ENCODE measurements at places on chromosomes 2 and 18. TPM values are rescaled to one million over a fixed set of nuclear protein-coding genes. Genes with fewer than 3 reads are reported as not detected.

The TUBA3D gene
- not detected for total RNA-seq

The CCDC141 gene
- 1.6 TPM for total RNA-seq

The PIEZO2 gene
- total RNA-seq: 0.64 TPM

The SULT1C2 gene
- 1.1 TPM for total RNA-seq

- ATAC-seq: no peak
Measured at GRCh38 chr2:200373231-200373630, 66.7 kb downstream of the SPATS2L start.

GRCh38 chr2:165681841-165682240 lies 112.2 kb downstream of the GALNT3 start:
- peak; percentile 44 for ATAC-seq

GRCh38 chr2:144511226-144511810 lies 8.6 kb downstream of the ZEB2 start:
- ATAC-seq: no peak

GRCh38 chr2:201929281-201930026 lies 104.2 kb upstream of the FZD7 start:
- no peak for ATAC-seq

- ATAC-seq: no peak
Measured at GRCh38 chr18:4060427-4061281, 394.5 kb downstream of the DLGAP1 start.

DNA sequence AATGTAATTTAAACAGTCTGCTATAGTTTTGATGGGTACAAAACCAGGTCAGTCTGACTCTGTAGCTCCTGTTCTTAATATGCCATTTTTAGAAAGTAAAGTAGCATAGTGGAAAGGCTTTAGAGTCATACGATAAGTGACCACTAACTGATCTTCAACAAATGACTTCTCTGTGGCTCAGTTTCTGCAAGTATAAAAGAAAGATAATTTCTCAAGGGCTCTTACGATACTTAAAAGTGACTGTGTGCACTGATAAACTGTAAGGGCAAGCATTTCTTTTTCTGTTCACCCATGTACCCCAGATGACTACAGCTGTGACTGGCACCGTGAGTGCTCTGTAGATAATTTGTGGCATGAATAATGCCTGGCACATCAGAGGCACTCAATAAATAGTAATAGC lies 178.7 kb downstream of the LCLAT1 start:
- ATAC-seq: no peak

DNA sequence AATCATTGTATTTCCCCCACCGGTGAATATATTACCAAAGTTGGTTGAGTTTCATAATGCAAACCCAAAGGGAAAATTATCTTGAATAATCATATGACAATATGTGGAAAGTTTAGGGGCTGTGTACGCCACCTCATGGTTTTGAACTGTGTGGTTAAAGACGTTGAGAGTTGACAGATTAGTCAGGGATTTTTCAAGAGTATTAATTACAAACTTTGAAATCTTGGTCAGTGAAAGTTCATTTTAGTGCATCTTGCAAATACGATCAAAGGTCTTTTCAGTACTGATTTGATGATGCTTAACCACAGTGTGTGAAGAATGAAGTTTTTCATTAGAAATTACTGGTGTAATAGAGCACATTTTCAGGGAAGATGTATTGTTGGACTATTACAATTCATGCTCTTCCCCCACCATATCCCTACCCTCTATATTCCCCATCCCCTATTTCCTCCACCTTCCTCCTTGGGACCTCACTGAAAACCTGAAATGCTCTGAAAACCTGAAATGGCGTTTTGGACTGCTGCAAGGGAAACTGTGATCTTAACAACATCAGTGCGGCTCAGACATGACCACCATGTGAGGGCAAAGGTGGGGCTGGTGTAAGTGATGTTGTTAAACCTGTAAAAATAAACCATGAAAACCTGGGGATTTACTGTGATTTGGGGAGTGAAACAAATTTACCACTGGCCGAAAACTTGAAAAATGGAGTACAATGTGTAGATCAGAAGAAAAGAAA lies 4.5 kb upstream of the BCL2L11 start:
- no peak for ATAC-seq

GRCh38 chr2:43265001-43265400 lies 38.6 kb upstream of the ZFP36L2 start:
- no peak for ATAC-seq

- ATAC-seq: no peak
Measured at GRCh38 chr2:235934774-235935484, 233.3 kb downstream of the GBX2 start.

Data from gastroesophageal sphincter (tissue), 4 donors.